Activated naive CD8-positive, alpha-beta T cell treated with anti-CD3 and anti-CD28 coated beads, Interleukin-2, amount 10 ng/mL, durations not matched to agents 7 days and 5 days (primary cell): ENCODE measurements at places on chromosomes 4 and X. TPM values are rescaled to one million over a fixed set of nuclear protein-coding genes. Genes with fewer than 3 reads are reported as not detected.

Gene SLC2A9
- total RNA-seq: 0.77 TPM

GRCh38 chr4:137226900-137227299, 305.4 kb downstream of the PCDH18 start:
- H3K27ac ChIP-seq: no peak overlapping the region
- no peaks in the 10 kb centered on the region for H3K36me3 ChIP-seq
- H3K4me3 ChIP-seq: no peak overlapping the region
- no peak for DNase-seq
- H3K27me3 ChIP-seq: no peaks in the 10 kb centered on the region

Gene MXRA5
- not detected for total RNA-seq

Gene UPF3B
- total RNA-seq: 11.1 TPM

DNA sequence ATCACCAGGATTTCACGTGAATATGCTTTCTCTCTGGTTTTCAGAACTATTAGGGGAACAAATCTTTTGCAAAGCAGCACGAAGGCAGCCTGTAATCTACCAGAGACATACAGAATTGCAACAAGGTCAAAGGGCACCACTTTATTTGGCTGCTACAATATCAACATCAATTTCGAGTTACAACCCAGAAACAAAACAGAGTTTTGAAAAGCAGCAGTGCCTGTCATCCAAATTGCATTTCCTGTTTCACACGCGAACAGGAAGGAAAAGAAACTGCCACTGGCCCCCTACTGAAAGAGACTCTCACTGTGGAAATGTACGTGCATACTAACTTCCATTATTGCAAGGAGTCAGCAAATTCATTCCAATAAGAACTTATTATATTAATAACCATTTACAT, 17.1 kb upstream of the C1QTNF7 start:
- peak overlapping the region; percentile 80 for H3K27ac ChIP-seq
- H3K4me1 ChIP-seq: peaks cover 9% of the 10 kb centered on the region
- no peaks in the 10 kb centered on the region for H3K27me3 ChIP-seq
- DNase-seq: no peak
- peaks cover 8% of the 10 kb centered on the region for H3K36me3 ChIP-seq
- peak overlapping the region; percentile 50 for H3K4me3 ChIP-seq

GRCh38 chrX:120301960-120302359, 9.3 kb downstream of the TMEM255A start:
- H3K4me1 ChIP-seq: peaks cover 19% of the 10 kb centered on the region
- no peaks in the 10 kb centered on the region for H3K36me3 ChIP-seq
- peaks cover 2% of the 10 kb centered on the region for H3K27me3 ChIP-seq
- peak overlapping the region; percentile 66 for H3K4me3 ChIP-seq
- H3K27ac ChIP-seq: peak overlapping the region; percentile 67

- DNase-seq: no peak
- no peak overlapping the region for H3K27ac ChIP-seq
- H3K4me3 ChIP-seq: no peak overlapping the region
- no peaks in the 10 kb centered on the region for H3K27me3 ChIP-seq
- H3K4me1 ChIP-seq: no peaks in the 10 kb centered on the region
These were observed 1976.7 kb upstream of the ADGRL3 start for GRCh38 chr4:59223292-59223941.

GRCh38 chr4:125008676-125009075, 296.1 kb upstream of the ANKRD50 start:
- H3K4me3 ChIP-seq: no peak overlapping the region
- H3K27me3 ChIP-seq: no peaks in the 10 kb centered on the region
- no peaks in the 10 kb centered on the region for H3K36me3 ChIP-seq
- no peaks in the 10 kb centered on the region for H3K4me1 ChIP-seq

DNA sequence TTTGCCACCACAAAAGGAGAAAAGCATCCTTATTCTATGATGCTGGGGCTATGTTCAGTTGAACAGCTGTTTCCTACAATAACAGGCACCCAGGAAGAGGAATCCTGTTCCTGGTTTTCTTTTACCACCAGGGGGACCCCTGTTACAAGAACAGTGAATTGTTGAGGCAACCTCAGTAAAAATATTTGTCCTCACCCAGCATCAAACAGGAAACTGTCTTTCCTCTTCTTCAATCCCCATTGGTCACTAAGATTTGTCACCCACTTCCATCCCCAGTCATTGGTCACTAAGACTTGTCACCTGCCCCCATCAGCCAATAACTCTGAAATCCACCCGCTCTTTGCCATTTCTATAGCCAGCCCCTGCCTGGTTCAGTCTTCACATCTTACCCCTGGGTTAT, 143.5 kb upstream of the GALNT7 start:
- peaks cover 4% of the 10 kb centered on the region for H3K4me1 ChIP-seq
- H3K27ac ChIP-seq: no peak overlapping the region
- H3K4me3 ChIP-seq: no peak overlapping the region
- no peaks in the 10 kb centered on the region for H3K36me3 ChIP-seq

Gene ASB12
- 0.22 TPM for total RNA-seq

DNA sequence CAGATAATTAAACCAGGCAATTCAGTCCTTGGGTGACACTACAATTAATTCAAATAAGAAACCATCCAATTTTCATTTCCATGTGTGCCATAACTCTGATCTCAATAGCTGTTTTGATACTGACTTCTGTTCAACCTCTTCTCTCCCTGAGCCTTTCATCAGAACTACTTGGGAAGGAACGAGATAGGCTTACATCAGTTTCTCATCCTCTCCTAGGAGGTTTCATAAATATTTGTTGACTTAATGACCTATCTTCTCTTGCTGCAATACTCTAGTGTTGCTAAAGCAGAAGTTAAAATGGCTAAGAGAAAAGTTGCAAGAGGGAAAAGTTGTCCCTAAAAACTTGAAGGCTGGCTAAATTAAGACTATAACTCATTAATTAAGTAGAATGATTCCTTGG, 41.8 kb downstream of the PRKG2 start:
- no peak overlapping the region for H3K4me3 ChIP-seq
- peaks cover 2% of the 10 kb centered on the region for H3K27me3 ChIP-seq
- H3K27ac ChIP-seq: no peak overlapping the region
- DNase-seq: no peak

GRCh38 chr4:186900232-186900900, 176.7 kb upstream of the FAT1 start:
- no peaks in the 10 kb centered on the region for H3K36me3 ChIP-seq
- H3K4me1 ChIP-seq: no peaks in the 10 kb centered on the region
- no peak for DNase-seq
- no peak overlapping the region for H3K4me3 ChIP-seq
- H3K27me3 ChIP-seq: no peaks in the 10 kb centered on the region

DNA sequence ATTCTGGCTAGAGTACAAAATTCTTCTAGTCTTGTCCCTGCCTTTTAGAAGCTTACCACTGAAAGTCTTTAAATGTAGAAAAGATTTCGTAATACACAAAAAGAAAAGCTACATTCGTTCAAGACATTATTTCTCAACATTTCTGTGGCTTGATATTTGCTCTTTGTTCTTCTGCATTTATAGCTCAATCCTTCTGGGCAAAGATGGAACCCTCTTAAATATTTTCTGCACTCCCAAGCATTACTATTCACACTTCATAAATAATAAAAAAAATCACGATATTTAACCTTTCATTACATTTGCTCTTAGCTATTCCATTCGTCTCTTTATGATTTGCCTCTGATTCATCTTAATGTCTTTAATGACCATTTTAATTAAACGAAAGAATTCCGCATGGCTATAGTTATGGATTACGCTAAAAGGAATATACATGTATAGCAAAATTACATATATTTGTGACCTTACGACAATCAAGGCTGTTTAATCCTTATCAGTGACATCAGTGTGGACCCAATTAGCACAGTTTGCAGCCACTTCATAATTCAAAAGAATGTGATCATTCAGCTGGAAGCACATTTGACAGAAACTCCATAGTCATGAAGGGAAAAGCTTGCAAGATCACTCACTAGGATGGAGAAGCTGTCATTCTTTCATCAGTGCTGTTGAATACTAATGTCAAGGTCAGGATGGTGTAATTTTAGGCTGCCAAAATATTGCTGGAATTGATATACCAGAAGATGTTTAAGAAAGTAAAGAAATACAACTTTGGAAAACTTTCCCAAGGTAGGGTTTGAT, 1075.0 kb upstream of the TENM3 start:
- H3K4me3 ChIP-seq: no peak overlapping the region
- no peak for DNase-seq
- H3K4me1 ChIP-seq: no peaks in the 10 kb centered on the region
- no peaks in the 10 kb centered on the region for H3K36me3 ChIP-seq

- H3K27ac ChIP-seq: no peak overlapping the region
- H3K36me3 ChIP-seq: no peaks in the 10 kb centered on the region
- no peaks in the 10 kb centered on the region for H3K4me1 ChIP-seq
- no peaks in the 10 kb centered on the region for H3K27me3 ChIP-seq
These were observed 133.6 kb upstream of the ARHGEF9 start for GRCh38 chrX:63918611-63919010.

GRCh38 chr4:88722276-88722780, 24.7 kb upstream of the NAP1L5 start:
- H3K4me1 ChIP-seq: no peaks in the 10 kb centered on the region
- no peaks in the 10 kb centered on the region for H3K27me3 ChIP-seq
- no peak overlapping the region for H3K4me3 ChIP-seq
- no peak for DNase-seq
- no peak overlapping the region for H3K27ac ChIP-seq

DNA sequence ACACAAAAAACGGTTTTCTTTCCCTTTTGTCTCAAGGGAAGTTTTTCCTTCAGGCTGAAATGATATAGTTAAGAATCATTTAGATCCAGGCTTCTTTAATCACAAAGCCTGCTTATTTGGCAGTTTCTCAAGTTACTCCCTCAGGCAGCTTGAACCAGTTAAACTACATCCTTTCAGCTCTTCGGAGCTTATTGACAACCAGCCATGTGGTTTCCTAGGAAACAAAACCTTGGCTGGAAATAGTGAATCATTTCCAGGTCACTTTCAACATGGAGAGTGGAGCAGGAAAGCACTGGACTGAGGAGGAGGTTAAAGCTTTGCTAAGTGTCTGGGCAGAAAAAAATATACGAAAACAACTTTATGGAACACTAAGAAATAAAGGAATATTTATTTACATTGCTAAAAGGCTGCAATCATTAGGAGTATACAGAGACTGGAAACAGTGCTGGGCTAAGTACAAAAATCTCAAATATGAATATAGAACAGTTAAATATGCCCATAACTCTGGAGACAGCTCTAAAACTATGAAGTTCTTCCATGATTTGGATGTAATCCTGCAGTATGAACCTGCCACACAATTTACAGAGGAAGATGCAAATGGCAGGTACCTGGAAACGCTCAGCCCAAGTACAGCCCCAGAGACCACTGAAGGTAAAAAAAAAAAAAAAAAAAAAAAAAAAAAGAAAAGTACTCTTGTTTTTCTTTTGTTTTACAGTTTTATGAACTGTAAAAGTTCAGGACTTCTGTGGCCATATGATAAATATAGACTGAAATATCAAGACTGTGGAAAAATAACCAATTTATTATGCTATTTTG, 23.2 kb upstream of the AASDH start:
- H3K4me1 ChIP-seq: peaks cover 9% of the 10 kb centered on the region
- no peaks in the 10 kb centered on the region for H3K27me3 ChIP-seq
- H3K36me3 ChIP-seq: peaks cover 10% of the 10 kb centered on the region
- H3K27ac ChIP-seq: no peak overlapping the region
- no peak overlapping the region for H3K4me3 ChIP-seq
- DNase-seq: no peak

Gene WNK3
- 0.26 TPM for total RNA-seq

DNA sequence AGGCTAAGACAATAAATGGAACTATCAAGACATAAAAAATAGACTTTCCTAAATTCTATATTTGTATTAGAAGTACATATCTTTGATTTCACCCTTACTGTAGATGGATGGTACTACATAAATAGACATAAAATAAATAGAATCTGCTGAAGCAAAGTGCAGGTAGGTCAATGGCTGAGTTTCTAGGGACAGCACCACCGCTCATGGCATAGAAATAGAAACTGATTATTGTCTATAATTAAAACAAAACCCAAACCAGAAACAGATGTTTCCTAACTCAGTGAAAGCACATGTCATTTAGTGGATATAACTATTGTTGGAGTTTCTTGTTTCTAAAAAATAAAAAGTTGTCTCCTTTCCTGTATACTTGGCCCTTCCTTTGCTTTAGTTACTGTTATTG, 387.3 kb upstream of the ADGRL3 start:
- DNase-seq: no peak
- H3K36me3 ChIP-seq: no peaks in the 10 kb centered on the region
- H3K27me3 ChIP-seq: no peaks in the 10 kb centered on the region
- H3K4me1 ChIP-seq: no peaks in the 10 kb centered on the region
